ENCODE measurements at places on chromosomes 2 and 18.

GRCh38 chr2:69729266-69729665 is 12.7 kb upstream of the ANXA4 start:
- DNase-seq: no peak

DNA sequence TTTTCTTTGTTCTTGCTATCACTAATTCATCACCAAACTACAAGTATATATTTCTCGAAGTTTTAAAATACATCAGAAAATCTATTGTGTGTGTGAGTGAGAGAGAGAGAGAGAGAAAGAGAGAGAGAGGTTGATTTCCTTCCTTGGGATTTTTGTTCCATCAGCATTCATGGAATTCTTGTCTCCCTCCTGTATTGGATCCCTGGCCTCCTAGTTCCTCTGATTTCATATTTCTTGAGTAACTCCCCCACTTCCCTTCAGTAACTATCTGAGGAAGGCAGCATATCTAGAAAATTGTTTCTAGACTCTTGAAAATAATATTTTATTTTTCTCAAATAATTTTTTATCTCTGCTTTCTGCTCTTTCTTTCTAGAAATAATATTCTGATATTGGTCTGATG is 13.3 kb upstream of the ACTR2 start:
- no peak for DNase-seq

DNA sequence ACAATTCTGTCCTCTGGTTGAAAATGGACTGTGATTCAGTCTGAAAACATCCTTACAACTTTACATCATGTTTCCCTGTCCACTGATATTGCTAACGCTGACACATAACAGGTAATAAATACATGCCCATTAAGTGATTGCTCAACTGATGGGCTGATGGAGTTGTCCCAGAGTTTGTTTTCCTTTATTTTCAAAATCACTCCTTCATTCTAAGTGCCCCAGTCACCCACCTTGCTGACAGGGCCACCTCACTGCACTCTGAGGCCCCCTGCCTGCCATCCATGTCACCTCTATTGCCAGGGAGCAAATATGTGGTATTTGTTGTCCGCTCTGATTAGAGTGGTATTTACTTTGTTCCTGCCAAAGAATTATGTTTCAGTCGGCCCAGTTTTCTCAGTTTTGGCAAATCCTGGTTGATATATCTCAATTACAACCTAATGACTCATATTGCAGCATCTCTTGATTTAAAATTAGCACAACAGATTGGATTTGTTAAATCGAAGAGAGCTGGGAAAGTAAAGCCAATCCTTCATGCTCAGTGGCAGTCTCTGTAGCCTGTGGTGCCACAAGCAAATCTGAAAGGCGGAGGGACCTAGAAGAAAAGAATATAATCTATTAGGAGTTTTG is 105.1 kb downstream of the RDH14 start:
- no peak for DNase-seq

DNA sequence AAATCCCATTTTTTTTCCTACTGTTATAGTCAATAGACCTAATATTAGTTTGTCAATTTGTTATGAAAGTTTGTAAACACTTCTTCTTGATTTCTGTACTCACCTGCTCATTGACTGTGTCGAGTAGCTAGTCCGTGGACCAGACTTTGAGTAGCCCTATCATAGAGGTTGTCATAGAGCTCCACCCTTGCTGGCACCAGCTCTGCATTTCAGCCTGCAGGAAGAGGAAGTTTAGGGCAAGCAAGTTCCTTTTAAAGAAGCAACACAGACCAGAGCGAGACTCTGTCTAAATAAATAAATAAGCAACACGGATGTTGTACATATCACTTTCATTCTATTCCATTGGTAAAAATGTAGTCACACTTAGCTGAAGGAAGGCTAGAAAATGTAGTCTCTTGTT is 74.0 kb downstream of the MCFD2 start:
- no peak for DNase-seq

DNA sequence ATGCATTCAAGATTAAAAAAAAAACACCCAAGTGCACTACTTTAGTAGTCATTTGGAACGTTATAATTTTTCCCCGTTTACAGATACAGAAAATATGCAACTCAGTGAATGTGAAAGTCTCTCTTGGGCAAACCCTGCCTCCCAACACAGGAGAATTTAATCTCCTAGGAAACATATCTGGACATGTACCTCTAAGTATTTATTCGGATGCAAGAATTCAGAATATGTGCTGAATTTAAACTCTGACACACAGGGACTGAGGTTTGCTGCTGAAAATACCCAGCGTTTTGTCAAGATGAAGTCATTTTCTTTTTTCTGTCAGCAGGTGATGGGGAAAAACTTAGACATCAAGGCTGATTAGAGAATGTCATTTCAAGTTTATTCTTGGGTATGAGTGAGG is 105.4 kb downstream of the ACKR3 start:
- no peak for DNase-seq

DNA sequence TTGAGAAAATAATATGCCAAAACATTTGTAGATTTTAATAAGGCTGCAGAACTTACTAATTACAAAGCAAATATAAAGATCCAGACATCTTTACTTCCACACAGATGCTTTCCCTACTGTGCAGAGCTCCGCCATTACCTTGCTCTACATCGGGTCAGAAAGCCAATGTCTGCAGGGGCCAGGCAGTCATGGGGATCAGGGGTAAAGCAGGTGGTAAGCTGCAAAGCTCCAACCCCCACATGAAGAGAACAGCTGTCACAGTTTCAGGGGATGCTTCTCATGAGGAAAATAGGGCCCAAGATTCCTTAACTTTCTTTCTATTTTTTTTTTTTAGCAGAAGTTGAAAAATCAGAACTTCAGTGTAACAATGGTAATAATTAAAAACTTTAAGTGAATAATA is 102.7 kb downstream of the DCC start:
- DNase-seq: no peak

- no peak for DNase-seq
These were observed 153.8 kb downstream of the PIEZO2 start for GRCh38 chr18:10995550-10995949.

GRCh38 chr2:27494944-27495554 is at the start of gene FNDC4:
Gene FNDC4, minus strand, starts transcription at chr2:27495200. Its CDS starts 521 bp downstream, at chr2:27494679.
- DNase-seq: no peak

DNA sequence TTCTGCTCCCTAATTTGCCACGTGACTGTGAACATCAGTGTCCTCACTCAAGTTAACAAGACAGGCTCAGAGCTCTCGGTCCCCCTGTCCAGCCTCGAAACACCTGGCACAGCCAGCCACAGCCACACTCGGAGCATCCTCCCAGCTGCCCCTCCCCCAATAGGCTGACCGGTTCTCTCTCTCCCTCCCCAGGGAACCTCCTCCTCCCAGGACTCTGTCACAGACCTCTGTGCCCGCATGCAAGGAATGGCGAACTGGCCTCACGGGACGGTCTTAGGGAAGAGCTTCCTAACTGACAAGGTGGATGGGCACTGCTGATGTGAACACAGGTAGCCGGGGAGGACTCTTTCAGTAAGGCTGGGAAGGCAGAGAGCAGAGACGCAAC is 18.8 kb downstream of the CYP26B1 start:
- no peak for DNase-seq

DNA sequence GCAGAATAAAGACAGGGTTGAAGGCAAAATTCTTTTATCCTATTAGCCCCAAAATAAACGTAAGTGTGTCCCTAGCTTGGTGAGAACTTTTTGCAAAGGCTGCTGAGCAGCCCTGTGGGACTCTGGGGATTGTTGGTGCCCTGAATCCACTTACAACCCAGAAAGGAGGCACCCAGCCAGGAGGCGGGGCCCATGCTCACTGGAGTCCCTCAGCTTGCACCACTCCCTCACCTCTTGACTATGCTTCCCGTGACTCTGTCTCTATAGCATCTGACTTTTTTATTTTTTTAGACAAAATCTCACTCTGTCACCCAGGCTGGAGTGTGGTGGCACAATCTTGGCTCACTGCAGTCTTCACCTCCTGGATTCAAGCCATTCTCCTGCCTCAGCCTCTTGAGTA is 15.8 kb upstream of the COL6A3 start:
- DNase-seq: no peak

DNA sequence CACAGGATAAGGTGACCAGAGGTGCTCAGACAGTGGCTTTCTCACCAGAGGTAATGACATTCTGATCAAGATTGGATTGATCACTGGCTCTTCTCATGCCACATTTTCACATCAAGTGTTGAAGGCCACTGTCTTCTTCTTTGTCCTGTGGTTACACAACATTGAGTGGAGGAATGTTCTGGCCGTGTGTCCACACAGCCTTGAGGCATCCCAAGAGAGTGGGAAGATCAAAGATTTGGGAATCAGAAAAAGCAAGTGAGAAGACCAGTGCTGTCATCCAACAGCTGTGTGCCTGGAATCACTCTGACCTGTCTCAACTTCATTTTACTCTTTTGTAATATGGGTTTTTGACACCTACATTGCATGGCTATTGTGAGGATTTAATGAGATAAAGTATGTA is 67.4 kb downstream of the IL1R2 start:
- DNase-seq: no peak

DNA sequence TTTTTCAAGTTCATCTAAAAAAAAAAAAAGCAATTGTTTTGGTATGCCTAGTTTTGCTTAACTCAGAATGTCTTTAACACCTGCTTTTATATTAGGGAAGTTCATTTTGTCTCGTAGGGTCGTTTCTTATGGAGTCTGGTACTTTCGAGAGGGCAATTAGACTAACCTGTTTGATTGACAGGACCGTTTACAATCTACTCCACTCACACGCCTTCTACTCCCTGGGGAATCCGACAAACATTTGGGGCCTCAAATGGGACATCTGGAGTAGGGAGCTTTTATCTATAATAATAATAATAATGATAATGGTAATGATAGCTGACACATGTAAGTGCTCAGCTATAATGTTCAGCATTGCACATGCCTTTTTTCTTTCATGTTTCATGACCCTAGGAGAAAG is 261.6 kb upstream of the RASGRP3 start:
- no peak for DNase-seq
